ENCODE measurements at places on chromosomes 2 and 18.

GRCh38 chr2:202135091-202135874 lies 62.2 kb downstream of the KIAA2012 start:
- no peak for DNase-seq

DNA sequence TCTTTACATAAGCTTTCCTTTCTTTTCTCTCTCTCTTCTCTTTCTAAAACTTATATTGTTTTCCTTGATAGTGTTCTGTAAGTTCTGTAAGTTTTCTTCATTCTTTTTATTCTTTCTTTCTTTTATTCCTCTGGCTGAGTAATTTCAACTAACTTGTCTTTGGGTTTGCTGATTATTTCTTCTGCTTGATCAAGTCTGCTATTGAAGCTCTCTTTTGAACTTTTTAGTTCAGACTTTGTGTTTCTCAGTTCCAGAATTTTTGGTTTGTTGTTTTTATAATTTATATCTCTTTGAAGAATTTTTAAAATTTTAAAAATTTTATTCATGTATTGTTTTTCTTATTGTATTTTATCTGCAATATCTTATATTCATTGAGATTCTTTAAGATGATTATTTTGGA lies 795.8 kb upstream of the SALL3 start:
- DNase-seq: no peak

- DNase-seq: no peak
These were observed 457.7 kb downstream of the CBLN2 start for GRCh38 chr18:72086421-72086820.

GRCh38 chr2:55169915-55170314 lies 62.2 kb downstream of the CLHC1 start:
- no peak for DNase-seq

- no peak for DNase-seq
These were observed 96.6 kb upstream of the NRP2 start for GRCh38 chr2:205585449-205586383.

DNA sequence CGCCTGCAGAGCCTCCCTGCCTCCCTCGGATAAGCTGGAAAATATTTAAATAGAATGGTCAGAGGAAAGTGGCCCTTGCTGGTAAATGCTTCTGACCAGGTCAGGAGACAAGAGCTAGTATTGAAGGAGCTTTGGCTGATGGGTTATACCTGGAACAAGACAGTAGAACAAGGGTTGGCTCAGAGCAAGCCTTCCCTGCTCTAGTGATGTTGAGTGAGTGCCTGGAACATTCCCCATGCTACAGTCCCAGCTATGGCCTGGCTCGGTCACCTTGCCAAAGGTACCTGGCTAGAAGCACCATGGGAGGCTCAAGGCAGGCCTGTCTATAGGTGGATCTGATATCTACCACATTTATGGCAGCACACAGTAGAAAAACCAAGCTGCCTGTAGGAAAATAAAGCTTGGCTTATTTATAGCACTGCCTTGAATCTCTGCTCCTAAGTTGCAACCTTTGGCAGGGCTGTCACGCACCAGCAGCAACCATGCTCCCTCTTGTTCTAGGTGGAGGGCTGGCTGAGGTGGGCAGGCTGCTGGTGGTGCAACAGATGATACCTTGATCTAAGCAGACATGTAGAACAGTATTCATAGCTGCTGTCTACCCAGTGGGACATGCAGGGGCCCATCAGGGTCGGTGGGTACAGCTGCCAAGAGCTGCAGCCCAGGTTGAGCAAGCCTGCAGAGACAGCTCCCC lies 66.7 kb upstream of the BCL2L11 start:
- DNase-seq: no peak

DNA sequence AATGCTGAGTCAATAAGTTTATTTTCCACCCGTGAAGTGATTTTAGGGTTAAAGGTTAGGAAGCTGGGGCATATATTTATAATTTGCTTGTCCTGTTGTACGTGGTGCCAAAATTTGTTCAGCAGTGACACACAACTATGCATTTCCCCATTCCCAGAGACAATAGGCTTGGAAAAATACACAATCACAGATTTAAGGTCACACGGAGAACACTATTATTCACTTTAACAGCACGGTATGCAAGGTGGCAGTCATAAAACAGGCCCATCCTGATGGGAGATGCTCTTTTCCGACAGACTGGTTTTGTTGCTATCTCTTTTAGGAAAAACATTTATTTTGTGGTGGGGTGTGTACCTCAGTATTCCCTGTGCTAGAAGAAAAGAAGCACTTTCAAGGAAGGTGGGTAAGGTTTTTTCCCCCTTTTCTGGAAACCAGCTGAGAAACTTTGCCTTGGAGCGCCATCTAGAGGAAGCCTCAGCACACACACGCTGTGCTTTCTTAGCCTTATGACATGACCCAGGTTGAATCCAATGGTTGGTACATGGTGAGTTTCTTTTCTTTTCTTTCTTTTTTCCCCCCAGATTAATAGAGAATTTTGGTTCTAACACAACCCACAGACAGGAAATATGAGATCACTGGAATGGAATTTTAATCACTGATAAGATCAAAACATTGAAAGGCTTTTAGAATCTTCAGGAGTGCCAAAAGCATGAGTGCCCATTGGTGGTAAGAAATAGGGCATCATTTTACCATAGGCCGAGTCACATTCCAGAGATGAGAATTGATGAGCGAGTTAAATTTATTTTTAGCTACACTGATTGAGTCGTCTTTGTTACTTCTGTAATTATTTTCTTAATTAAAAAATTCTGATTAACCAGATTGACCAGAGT lies 332.1 kb downstream of the AGPS start:
- DNase-seq: peak; percentile 8

DNA sequence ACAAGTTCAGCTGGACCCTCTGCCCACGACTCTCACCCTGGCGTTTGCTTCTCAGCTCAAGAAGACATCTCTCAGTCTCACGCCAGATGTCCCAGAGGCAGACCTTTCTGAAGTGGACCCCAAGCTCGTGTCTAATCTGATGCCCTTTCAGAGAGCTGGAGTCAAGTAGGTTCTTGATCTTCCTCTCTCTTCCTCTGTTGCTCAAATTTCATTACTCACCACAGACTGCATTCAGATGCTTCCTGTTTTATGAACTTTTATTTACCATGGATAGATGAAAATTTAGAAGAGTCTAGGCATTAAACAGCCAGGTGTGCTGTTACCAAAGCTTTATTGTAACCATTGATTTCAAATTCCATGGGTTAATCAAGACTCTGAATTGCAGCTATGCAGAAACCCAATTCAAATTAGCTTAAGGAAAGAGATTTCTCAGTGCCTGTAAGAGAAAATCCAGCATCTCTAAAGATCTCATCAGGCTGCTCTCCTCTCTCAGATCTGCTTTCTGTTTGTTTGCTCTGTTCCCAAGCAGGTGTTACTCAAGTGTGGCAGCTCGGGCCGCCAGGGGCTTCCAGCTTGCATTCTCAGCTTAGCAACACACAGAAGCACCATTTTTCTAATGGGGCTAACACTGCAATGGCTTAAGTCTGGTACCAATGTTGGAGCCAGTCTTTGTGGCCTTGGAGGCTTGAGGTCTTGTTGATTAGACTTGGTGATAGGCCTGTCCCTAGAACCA lies 16.5 kb downstream of the SMARCAL1 start:
- DNase-seq: no peak

DNA sequence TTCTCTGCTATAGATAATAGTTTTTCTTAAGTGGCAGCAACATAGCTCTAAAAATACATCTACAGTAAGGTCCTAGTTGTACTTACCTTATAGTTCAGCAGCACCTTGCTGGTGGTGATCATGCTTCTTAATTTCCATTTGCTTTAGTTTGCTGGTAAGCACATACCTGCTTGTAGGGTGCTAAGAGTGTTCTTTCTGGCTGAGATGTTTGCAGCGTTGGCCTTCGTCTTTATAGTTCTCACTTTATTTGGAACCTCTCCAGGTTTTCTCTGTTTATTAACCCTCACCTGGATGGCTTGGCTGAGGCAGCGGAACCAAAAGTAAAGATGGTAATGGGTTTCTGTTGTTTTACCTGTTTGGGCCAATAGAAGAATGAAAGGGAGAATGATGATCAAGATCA lies 123.6 kb upstream of the EFEMP1 start:
- no peak for DNase-seq

DNA sequence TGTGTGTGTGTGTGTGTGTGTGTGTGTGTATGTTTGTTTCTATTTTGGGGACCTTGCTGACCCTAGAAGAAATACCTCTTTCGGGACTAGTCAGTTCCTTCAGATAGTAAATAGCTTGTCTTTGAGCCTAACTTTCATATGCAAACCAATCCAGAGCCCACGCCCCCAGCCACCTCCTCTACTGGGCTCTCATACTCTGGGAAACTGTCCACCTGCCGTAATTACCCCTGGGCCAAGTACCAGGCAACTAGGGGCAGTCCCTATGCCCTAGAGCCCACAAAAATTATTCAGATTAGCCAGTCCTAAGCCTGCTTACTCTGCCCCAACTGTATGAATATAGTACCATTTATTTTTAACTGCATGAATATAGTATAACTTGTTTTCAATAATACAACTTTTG lies 970.4 kb downstream of the EPHA4 start:
- DNase-seq: no peak

GRCh38 chr18:47036298-47036874 lies 965 bp upstream of the ELOA2 start:
- DNase-seq: no peak

- DNase-seq: no peak
These were observed 33.0 kb downstream of the ITGB1BP1 start for GRCh38 chr2:9390151-9390850.
